Neural progenitor cell (in vitro differentiated cells): ENCODE measurements at places on chromosomes 16 and 17.

GRCh38 chr17:79984045-79984840 is 51.4 kb downstream of the TBC1D16 start:
- DNase-seq = no peak

- peak; percentile 91 for DNase-seq
These were observed 7.4 kb upstream of the FLYWCH1 start for GRCh38 chr16:2904100-2904921.

GRCh38 chr16:63461248-63461841 is 1425.1 kb upstream of the CDH8 start:
- DNase-seq = peak; percentile 73

- DNase-seq = peak; percentile 47
These were observed 16.5 kb downstream of the ASPSCR1 start for GRCh38 chr17:81993729-81994592.

DNA sequence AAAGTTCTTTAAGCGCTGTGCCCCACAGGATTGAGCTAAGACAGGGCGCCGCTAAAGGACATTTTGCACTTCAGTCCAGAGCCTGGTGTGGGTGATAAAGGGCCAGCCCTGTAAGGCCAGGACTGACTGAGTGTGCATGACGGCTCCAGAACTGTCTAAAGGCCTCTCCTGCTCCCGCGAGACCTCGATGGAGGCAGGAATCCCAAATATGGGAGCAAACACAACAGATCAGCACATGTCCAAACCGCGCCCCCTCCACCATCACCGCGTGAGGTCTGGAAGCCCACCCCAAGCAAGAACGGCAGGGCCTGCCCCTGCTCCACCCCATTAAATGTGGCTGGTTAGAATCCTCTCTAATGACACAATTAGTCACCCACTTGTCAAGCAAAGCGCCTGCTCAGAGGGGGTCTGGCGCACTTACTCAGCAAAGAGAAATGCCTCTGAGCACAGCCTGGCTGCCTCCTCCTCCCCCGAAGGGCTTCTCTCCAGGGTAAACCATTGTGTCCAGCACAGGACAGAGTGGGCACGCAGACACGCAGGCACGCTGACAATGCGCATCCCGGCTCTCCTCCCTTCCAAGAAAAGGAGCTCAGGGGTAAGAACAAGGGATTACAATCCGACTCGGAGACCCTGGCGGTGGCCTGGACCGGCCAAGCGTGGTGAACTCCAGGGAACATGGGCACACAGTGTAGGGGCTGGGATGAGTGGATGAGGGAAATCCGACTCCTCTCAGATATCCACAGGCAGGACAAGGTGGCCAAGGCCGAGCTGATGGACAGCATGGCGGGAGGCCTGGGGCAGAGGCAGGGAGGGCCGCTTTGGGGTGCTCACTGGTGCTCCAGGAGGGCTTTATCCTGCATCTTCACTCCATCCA is 1.5 kb downstream of the MXRA7 start:
- peak; percentile 71 for DNase-seq

GRCh38 chr16:23434380-23434779 is 18.6 kb downstream of the COG7 start:
- peak; percentile 65 for DNase-seq

DNA sequence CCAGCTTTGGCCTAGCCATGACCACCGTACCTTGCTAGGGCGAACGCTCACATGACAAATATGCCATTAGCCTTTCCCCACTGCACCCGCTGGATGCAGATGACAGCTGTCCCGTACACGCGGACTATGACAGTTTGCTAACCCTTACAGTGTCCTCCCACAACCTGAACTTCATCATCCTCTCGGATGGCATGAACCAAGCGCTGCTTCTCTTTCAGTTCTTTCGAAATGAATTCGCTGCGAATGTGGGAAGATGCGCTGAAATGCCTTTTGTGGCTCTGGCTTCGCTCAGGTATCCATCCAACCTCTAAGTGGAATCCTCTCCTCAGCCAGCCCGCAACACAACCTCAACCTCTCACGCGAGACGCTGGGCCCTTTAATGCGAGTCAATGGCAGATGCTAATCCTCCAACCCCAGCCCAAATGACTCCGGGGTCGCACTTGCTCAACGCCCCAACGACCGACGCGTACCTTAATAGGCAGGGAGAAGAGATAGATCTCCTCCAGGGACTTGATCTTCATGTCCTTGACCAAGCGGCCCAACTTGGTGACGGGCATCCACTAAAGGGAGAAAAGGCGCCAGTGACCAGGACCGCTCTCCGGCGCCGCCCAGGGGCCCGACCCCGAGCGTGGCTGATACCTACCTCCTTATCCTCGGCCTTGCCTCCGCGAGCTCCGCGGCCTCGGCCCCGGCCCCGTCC is 670 bp downstream of the RPS2 start:
- peak; percentile 56 for DNase-seq

GRCh38 chr17:3763777-3764170 is 37.2 kb downstream of the ITGAE start:
- DNase-seq = no peak

DNA sequence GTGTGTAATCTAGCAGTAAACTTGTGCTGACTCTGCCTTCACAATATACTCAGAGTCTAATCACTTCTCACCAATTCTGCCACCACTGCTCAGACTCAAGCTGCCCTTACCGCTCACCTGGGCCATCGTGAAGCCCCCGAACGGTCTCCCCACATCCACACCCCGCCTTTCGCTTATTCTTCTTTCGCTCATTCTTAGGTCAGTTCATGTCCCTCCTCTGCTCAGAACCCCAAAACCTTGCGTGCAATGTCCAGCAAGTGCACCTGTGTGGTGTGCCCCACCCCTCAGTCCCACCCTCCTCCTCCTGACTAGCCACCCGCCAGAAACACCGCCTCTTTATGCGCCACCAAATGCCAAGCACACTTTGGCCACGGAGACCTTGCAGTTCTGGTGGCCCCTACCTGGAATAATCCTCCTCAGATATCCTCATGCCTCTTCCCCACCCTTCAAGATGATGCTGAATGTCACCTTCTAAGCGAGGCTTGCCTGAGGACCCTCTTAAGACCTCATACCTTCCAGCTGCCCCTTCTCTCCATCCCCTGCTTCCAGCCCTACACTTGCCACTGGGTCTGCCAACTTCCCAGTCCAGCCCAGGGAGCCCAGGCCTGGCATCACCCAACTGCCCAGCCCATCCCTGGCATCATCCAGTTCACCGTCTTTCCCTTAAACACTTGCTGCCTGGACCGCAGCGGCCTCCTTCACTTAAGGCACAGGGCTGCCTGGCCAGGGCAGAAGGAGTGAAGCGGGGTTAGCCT is 34.3 kb upstream of the RBFOX3 start:
- DNase-seq = no peak

DNA sequence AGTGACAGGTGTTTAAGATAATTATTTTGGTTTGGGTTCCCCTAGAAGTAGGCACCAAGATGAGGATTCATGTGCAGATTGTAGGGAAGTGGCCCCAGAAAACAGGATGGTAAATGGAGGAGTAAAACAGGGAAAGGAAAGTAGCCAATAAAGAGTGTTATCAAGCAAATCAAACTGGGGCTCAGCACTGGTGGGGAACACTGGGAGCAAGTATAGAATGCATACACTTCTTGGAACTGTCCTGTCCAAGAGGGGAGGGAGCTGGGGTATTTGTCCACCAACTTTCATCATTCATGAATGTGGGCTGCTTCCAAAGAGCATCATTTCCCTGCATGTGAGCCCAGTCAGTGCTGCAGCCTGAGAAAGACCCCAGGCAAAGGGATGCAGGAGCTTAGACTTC is 215.7 kb upstream of the IRX5 start:
- no peak for DNase-seq

DNA sequence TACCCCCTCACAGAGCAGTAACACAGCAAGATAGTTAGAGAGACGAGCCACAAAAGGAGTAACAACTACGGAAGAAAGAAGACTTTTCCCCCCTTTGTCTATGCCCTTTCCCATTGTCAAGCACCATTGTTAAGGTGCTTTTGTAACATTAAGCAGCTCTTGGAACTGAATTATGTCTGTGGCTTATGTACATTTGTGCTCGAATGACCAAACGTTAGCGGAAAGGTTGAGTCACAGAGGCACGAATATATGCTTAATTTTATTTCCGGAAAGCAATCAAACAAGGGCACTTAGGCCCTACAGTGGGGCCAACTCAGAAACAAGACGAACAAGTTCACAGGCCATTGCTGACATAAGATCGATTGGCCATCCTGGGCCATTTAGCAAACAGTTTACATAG is 109.5 kb downstream of the ANKFN1 start:
- peak; percentile 33 for DNase-seq

GRCh38 chr17:82400206-82400605 is 17.9 kb upstream of the HEXD start:
- DNase-seq = no peak
